Activated CD4-positive, alpha-beta T cell treated with anti-CD3 and anti-CD28 coated beads, Interleukin-2, Interleukin-4, amounts not matched to agents 100 ng/mL and 50 ng/mL, durations not matched to agents 16 hours and 8 hours (primary cell): ENCODE measurements at places on chromosomes 11 and 22.

GRCh38 chr22:47624252-47625012, 862.0 kb downstream of the TBC1D22A start:
- no peak for DNase-seq

DNA sequence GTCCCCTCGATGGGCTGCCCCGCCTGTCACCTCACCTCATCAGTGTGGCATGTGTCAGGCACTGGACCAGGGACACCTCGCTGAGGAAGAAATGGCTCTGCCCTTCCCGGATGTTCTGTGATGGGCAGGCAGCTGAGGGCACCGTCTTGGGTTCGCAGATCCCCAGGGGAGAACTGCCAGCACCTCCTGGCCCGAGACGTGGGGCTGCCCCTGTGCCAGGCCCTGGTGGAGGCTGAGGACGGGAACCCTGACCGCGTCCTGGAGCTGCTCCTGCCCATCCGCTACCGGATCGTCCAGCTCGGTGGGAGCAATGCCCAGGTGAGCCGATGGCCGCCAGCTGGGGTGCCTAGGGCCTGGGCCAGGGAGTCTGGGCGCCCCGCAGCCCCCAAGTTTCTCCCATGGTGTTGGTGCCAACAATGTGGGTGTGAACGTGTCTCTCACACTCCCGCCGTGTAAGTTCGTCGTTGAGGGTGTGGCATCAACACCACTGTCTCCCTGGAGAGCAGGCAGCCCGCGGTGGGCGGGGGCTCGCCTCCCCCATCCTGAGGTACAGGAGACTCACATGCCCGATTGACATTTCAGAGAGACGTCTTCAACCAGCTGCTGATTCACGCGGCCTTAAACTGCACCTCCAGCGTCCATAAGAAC, 7.3 kb upstream of the GTSE1 start:
- DNase-seq, result no peak

DNA sequence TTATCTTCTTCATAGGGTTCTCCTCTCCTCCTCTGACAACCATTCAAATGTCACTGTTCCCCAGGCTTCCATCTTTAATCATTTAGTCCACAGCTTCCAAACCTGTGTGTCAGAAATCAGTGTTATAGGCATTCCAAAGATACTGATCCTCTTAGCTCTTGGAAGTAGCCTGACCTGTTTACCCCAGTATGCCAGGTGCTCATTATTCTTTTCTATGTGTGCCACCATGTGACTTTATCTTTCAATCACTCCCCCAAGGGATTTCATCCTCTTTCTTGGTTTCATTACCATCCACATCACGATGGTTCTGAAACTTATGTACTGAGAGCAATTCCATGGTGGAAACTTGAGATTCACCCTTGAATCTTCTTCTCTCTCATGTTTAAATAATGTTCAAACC, 7.6 kb downstream of the POU2AF2 start:
- no peak for DNase-seq

DNA sequence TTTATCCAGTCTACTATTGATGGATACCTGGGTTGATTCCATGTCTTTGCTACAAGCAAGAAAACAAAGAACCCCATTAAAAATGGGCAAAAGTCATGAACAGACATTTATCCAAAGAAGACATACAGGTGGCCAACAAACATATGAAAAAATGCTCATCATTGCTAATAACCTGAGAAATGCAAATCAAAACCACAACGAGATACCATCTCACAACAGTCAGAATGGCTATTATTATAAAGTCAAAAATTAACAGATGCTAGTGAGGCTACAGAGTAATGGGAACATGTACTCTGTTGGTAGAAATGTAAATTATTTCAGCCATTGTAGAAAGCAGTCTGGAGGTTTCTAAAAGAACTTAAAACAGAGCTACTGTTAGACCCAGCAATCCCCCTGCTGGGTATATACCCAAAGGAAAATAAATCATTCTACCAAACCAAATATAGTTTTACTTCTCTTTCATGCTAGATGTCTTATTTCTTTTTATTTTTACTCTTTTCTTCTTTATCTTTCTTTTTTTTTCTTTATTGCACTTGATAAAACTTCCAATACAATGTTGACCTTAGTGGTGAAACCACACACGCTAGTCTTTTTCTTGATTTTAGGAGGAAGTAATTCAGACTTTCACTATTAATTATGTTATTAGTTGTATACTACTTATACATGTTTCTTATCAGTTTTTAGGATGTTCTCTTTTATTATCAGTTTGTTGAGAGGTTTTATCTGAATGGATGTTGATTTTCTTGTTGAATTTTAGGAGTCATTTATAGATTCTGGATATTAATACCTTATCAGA, 14.3 kb downstream of the TRIM22 start:
- DNase-seq, result no peak

DNA sequence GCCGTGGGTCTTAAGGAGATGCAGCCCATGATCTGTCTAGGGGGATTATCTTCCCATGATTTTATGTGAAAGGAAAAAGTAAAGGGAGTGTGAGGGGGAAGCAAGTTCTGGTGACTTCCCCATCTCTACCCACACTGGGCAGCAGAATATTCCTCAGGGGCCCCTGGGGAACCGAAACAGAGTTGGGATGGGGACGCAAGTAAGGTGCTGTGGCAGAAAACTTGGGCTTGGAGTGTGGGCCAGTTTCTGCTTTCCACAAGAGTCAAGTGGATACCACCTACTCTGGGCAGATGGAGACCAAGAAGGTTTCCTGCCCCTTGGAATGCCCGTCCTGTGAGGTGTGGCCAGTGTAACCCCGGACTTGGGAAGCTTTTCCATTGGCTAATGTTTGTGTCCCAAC, 64.4 kb downstream of the SGSM3 start:
- DNase-seq, result no peak

DNA sequence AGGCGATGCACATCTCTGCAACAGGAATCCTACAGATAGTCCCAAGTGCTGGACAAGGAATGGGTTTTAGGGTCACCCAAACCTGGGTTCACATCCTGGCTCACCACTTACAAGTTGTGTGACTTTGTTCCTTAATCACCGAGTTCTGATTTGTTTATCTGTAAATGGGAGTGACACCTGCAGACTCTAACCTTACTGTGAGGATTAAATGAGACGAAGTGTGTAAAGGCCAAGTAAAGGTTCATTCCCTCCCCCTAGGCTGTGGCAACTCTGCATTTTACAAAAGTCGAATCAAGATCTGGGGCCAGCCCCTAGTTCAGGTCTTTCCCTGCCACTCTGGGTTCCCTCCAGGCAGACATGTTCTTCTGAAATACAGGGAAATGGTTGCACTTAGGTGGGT, 34.9 kb downstream of the SERPINH1 start:
- DNase-seq, result no peak

DNA sequence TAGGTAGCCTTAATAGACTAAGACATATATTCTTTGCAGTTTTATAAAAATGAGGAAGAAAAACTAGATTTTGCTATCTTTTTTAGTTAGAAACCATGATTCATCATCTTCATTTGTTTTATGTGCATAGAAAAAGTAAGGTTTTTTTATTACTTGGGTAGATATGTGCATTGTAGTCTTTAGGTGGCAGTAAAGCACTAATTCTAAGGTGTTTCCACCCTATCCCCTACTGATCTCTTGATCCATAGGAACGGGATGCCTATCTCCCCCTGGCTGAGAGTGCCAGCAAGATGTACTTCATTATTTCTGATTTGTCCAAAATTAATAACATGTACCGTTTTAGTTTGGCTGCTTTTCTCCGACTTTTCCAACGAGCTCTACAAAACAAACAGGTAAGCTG, 148.1 kb downstream of the DYNC2H1 start:
- DNase-seq, result no peak

DNA sequence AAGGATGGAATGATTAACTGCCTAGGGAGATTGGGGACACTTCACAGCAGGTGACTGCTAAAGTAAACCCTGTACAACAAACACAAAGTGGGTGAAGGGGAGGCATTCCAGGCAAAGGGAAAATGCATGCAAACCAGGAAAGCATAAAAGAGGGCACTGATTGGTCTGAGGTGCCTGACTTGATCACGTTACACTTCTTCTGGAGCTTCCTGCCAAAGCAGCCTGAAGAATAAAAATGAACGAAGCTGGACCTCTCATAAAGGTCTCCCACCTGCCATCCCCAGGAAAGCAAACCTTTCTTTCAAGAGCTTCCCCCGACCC, 46.7 kb upstream of the SCUBE2 start:
- DNase-seq, result no peak

- no peak for DNase-seq
Measured at GRCh38 chr22:28222976-28223745, 304.1 kb upstream of the PITPNB start.

GRCh38 chr11:28504555-28505110, 396.4 kb downstream of the METTL15 start:
- DNase-seq, result no peak

DNA sequence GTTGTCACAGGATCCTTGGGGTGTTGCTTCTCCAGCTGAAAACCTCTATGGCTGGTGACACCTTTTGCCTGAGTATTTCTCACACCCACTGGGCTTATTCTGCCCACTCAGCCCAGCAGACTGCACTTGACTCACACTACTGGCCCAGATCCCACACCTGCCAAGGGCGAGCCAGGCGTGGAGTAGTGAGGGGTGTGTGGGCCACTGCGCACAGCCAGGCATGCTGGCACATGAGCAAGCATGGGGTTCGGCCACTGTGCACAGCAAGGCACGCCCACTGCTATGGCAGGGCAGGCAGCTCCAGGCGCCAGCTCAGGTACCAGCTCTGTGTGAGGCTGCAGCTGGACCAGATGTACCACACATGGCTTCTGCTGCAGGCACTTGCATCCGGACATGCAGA, 116.5 kb upstream of the MTNR1B start:
- no peak for DNase-seq

DNA sequence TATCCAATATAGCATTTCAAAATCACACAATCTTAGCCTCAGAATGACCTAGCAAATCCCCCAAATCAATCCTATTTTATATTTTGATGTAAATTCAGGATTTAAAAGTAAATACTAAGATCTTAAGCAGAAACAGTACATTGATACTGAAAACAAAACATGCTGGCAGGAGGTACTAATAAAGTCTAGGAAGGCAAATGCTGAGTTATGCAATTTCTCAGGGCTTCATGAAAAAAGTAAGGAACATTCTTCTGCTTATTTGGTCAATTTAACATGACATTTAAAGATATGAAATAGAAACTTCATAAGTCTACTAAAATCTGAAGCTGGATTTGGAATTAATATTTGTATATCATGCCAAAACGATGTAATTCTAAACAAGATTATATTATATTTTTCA, 153.3 kb downstream of the SWAP70 start:
- DNase-seq, result no peak

GRCh38 chr11:67616431-67617242, 9.9 kb downstream of the NDUFV1 start:
- no peak for DNase-seq

DNA sequence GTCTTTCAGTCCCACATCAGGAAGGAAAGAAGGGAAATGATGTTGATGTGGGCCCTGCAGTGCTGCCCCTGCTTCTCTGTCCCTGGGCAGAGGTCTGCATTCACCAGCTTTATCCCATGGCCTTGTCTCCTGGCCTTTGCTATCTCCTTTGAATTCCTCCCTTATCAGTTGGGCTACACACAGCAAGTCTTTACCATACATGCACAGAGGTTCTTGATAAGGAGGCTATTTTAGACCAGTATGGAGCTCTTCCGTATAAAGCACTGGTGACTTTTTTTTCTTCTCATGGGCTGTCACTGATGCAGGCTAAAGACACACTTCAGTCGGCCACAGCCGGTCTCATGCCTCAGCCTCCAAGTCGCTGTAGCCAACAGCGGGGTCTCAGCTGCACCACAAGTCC, 20.2 kb downstream of the MYO18B start:
- DNase-seq, result no peak

GRCh38 chr22:44538518-44539315, 40.7 kb upstream of the RTL6 start:
- DNase-seq, result no peak

DNA sequence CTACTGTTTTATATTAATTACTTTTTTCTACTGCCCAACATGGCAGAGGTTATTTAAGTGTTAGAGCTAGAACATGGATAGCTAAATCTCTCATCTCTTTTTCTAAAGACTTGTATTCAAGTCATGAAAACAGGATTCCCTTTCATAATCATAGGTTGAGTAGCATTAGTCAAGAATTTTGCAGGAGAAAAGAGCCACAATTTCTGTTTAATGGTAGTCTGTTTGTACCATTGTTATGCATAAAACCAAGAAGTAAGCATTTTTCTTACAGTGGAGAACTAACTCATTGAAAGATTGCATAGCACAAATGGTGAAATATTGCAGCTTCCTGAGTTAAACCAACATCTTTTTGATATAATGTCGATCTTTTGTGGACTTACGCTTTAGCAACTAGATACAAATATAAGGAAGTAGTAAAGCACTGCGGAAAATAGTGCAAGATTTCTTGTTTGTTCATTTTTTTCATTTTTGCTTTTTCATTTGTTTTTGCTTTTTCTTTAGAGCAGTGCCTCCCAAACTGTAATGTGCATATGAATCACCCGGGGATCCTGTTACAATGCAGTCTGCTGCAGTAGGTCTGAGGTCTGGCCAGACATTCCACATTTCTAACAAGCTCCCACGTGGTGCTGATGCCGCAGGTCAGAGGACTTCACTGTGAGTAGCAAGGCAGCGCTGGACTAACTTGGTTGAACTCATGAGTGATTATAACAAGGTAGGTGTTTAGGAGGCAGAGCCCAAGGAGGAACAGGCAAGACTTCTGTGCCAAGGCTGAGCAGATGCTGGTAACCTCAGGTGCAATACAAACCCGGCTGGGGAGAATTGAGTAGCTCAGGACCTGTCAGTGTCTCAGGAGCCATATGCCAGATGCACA, 4.6 kb downstream of the ETS1 start:
- no peak for DNase-seq

DNA sequence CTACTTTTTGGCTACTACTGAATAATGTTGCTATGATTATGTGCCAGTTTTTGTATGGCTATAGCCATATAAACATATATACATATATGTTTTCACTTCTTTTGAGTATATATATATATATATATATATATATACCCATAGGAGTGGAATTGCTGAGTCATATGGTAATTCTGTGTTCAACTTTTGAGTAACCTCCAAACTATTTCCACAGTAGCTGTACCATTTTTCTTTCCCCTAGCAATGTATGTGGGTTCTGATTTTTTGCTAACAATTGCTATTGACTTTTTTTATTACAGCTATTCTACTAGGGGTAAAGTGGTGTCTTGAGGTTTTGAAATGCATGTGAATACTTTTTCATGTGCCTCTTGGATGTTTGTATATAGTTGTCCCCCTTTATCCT, 30.4 kb downstream of the CBL start:
- peak; percentile 68 for DNase-seq

DNA sequence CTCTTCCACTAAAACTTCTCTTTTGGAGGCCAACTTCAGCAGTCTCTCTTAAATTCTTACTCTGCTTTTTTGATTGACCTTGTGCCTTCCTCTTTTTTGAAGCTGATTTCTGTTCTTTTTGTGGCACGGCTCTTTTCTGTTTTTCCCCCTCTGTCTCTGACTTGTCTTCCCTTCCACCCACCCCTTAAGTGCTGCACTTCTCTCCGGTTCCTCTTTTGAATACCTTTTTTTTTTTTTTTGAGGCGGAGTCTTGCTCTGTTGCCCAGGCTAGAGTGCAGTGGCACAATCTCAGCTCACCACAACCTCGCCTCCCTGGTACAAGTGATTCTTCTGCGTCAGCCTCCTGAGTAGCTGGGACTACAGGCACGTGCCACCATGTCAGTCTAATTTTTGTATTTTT, 211.9 kb downstream of the BLID start:
- DNase-seq, result no peak

GRCh38 chr11:111663820-111664219, 61.6 kb downstream of the SIK2 start:
- DNase-seq, result no peak
